ENCODE measurements at places on chromosomes 5 and 9.

- H3K27me3 ChIP-seq = peaks cover 2% of the 10 kb centered on the region
- peaks cover 4% of the 10 kb centered on the region for H3K4me1 ChIP-seq
- no peak overlapping the region for H3K4me3 ChIP-seq
- H3K27ac ChIP-seq = no peak overlapping the region
These were observed 91.2 kb upstream of the PRR16 start for GRCh38 chr5:120372899-120373298.

DNA sequence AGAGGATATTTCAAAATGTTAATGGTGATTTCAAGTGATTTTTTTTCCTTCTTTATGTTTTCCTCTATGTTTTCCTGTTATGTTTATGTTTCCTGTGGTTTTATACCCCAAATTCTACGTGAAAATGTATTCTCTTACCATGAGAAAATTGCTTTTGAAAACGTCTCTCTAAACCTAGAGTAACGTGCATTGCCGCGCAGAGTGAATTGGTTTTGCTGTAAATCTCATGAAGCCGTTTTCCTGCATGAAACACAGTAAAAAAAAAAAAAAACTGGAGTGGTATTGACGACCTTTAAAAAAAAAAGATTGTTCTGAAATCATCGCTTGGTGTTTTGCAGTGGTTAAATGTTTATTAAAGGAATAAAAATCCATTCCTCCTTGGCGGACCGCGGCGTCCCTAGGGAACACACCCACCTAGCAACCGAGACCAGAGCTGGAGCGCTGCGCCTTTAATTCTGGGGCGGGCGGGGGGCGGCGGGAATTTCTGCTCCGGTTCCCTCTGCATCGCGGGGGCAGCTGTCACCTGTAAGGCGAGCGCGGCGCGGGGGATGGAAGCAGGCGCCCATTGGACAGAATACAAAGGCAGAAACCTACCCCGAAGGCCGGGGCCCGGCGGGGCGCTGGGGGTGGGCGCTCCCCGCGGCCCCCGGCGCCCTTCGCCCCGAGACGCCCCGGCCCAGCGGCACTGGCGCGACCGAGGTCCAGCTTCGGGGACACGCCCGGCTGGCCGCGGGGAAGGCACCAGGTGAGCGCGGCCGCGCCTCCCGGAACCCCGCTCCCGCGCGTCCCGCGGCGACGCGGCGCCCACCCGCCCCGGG, at the start of gene SOWAHA:
Gene SOWAHA (plus strand): TSS at position 522 of the 818 bp plus-strand sequence. CDS start 320 bp downstream, outside the sequence.
- peak within 1 kb of the TSS; percentile 64 for H3K4me3 ChIP-seq
- H3K27me3 ChIP-seq = peaks cover 71% of the 10 kb centered on the region
- no peaks in the 10 kb centered on the region for H3K36me3 ChIP-seq
- peak; percentile 63 for DNase-seq
- no peak within 1 kb of the TSS for H3K27ac ChIP-seq
- H3K4me1 ChIP-seq = peaks cover 13% of the 10 kb centered on the region

GRCh38 chr5:121053055-121053985, 589.2 kb downstream of the PRR16 start:
- H3K4me1 ChIP-seq = peaks cover 8% of the 10 kb centered on the region
- H3K36me3 ChIP-seq = no peaks in the 10 kb centered on the region
- DNase-seq = no peak

- DNase-seq = no peak
- peaks cover 18% of the 10 kb centered on the region for H3K4me1 ChIP-seq
- H3K27me3 ChIP-seq = peaks cover 51% of the 10 kb centered on the region
- H3K27ac ChIP-seq = no peak overlapping the region
These were observed 617 bp upstream of the PTPRD start for GRCh38 chr9:10613419-10613818.

DNA sequence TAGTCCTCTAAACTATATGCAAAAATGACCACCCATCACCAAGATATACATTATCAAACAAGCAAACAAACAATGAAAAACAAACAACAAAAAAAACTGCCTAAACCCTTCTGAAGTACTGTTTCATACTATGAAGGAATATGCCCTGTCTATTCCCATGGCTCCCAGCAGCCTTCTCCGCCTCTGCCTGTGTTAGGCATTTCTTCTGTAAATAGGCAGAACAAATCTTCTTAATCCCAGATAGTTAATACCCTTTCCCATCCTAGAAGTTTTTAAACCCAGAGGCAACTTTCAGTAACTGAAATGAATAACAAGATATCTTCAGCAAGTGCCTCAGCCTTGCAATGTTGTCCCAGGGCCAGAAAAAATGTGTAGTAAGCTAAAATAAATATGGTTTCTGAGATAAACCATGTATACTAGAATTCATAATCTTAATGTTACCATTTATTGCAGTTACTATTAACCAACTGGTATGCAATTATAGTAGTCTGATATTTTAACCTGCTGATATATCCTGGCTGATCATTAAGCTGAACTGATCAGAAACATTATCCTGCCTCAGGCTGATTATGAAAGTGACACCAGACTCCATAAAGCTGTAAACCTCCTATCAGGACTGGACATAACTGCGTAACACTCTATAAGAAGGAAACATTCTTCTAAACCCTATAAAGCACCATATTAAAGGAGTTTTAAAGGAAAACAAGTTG, 68.5 kb downstream of the ANKRD31 start:
- no peak for DNase-seq
- peaks cover 1% of the 10 kb centered on the region for H3K36me3 ChIP-seq
- no peaks in the 10 kb centered on the region for H3K4me1 ChIP-seq
- H3K27me3 ChIP-seq = no peaks in the 10 kb centered on the region
- H3K4me3 ChIP-seq = no peak overlapping the region

- no peaks in the 10 kb centered on the region for H3K27me3 ChIP-seq
- no peak for DNase-seq
- no peak overlapping the region for H3K4me3 ChIP-seq
- no peaks in the 10 kb centered on the region for H3K36me3 ChIP-seq
These were observed 25.2 kb downstream of the KCNIP1 start for GRCh38 chr5:170528976-170529375.

GRCh38 chr9:123356851-123357742, 1.1 kb downstream of the CRB2 start:
- no peaks in the 10 kb centered on the region for H3K36me3 ChIP-seq
- peaks cover 66% of the 10 kb centered on the region for H3K4me1 ChIP-seq
- H3K27me3 ChIP-seq = peaks cover 18% of the 10 kb centered on the region
- H3K27ac ChIP-seq = no peak overlapping the region
- DNase-seq = no peak
- peak overlapping the region; percentile 39 for H3K4me3 ChIP-seq

GRCh38 chr5:93322974-93323860, 257.8 kb downstream of the NR2F1-AS1 start:
- no peak for DNase-seq
- H3K4me1 ChIP-seq = peaks cover 15% of the 10 kb centered on the region
- H3K36me3 ChIP-seq = no peaks in the 10 kb centered on the region
- H3K4me3 ChIP-seq = no peak overlapping the region
- H3K27me3 ChIP-seq = no peaks in the 10 kb centered on the region
- no peak overlapping the region for H3K27ac ChIP-seq

DNA sequence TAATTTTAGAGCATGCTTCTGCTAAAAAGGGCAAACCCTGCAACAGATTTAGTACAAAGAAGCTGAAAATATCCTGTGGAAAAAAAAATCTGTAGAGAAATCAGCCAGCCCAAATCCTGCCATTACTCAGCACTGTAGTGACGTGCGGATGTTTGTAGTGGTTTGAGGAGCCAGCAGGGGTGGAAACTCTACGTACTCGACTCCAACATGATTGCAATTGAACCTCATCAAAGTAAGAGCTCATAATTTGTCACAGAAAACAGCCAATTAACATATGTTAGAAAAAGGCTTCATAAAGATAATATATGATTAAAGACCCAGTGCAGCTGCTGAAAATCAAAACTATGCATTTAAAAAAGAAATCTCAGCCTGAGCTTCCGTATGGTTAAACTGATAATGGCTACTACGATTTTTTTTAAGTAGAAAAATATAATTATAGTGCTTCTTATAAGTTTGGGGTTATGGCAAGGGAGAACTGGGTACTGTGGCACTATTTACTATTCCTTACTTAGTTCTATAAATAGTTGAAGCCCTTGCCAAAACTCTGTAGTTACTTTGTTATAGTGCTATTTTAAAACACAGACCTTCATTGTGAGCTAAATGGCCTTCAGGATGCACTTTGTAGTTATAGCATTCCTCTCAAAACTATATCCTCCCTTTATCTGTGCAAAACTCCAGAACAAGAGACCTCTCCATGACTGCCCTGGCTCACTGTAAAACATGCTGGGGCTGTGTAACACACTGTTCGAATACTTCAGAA, 49.4 kb downstream of the MEF2C start:
- H3K4me1 ChIP-seq = peaks cover 12% of the 10 kb centered on the region
- no peaks in the 10 kb centered on the region for H3K36me3 ChIP-seq
- no peak overlapping the region for H3K27ac ChIP-seq

DNA sequence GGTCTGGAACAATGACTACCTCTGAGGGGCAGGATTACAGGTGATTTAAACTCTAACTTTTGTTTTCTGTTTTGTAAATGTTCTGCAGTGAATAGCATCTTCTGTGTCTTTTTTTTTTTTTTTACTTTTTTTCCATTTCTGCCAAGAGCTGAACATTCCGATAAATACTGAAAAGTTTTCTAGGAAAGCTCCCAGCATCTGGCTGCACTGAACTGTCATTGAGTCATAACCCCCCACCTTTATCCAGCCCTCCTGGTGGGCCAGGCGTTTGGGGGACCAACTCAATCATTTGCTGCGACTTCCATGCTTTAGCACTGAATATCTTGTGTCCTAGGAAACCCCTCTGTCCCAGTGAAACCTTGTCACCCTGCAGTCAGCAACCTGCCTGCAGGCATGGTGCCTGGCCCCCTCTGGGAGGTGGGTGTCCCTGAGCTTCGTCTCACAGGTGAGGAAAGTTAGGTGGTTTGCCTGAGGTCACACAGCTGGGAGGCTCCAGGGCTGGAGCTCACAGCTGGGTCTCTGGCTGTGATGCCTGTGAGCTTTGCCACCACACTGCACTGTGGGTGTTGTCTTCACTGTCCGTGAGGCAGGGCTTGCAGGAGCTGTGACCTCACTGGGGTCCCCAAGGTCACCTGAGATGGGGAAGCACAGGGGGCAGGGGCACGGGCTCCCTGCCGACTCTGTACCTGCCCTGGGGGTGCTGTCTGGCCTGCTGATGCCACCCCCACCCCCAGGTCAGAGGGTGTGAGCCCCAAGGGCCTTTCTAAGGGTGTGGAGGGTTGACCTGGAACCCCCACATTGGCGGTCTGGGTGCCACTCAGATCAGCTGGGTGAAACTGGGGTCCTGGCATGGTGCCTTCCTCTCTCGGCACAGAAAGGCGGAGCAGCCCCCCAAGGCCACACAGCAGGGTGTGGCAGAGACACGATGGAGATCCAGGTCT, 14.1 kb downstream of the PLPP7 start:
- 0 out of 2 replicates have a peak, but pooled peaks cover 3% of the 10 kb centered on the region for H3K4me1 ChIP-seq
- no peak overlapping the region for H3K4me3 ChIP-seq
- no peaks in the 10 kb centered on the region for H3K27me3 ChIP-seq
- H3K36me3 ChIP-seq = no peaks in the 10 kb centered on the region
- DNase-seq = no peak
- peak overlapping the region; percentile 6 for H3K27ac ChIP-seq

- no peaks in the 10 kb centered on the region for H3K4me1 ChIP-seq
- no peaks in the 10 kb centered on the region for H3K36me3 ChIP-seq
- H3K27ac ChIP-seq = no peak overlapping the region
- DNase-seq = no peak
These were observed 50.1 kb downstream of the ST8SIA4 start for GRCh38 chr5:100852988-100853449.

DNA sequence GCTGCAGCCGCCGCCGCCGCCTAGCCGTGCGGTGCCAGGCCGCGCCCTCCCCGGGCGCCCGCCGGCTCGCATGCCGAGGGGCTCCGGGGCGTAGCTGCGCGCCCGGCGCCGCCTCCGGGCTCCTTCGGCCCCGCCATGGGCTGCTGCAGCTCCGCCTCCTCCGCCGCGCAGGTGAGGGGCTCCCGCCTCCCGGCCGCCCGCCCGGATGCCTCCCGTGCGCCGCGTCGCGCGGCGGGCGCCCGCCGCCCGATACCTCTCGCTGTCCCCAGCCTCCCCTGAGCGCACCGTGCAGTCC, 230 bp downstream of the SLC44A1 start:
- no peak for DNase-seq
- peak overlapping the region; percentile 85 for H3K4me3 ChIP-seq
- H3K4me1 ChIP-seq = peaks cover 73% of the 10 kb centered on the region

DNA sequence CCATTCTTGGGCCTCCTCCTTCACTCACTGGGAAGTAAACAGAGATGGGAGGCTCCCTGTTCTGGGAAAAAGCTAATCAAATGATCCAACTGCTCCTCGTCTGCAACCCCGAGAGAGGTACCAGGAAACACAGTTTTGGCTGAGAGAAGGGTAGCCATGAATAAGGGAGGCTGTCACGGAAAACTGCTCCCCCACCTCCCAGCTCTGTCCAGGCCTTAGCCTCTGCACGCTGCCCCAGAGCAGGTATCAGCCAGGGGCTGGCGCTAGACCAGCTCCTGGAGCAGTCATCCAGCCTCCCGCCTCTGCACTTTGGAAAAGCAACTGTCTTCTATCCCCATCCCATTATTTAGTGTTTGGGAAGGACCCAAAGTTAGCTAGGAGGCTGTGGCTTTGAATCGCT, 266.1 kb downstream of the NDUFS4 start:
- no peak overlapping the region for H3K4me3 ChIP-seq
- DNase-seq = no peak
- no peak overlapping the region for H3K27ac ChIP-seq
- no peaks in the 10 kb centered on the region for H3K27me3 ChIP-seq

DNA sequence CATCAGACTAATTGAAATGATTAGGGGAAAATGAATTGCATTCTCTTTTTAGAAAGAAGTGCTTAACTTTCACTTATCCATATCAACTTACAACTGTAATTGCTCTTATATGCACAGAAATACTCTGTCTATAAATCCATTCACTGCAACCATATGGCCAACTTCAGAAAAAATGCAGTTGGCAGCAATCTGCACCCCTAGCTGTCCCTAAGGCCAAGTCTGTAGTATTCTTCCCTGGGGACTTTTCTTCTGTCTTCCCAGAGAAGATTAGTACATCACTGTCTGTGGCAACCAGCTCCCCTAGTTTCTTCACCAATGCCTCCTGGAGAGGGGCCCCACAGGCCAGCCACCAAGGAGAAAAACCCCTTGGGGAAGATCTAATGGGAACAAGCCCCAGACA, 45.4 kb downstream of the ABCA1 start:
- no peak overlapping the region for H3K4me3 ChIP-seq
- H3K36me3 ChIP-seq = no peaks in the 10 kb centered on the region
- no peak overlapping the region for H3K27ac ChIP-seq
- H3K4me1 ChIP-seq = peaks cover 73% of the 10 kb centered on the region

- H3K27me3 ChIP-seq = no peaks in the 10 kb centered on the region
- H3K4me1 ChIP-seq = no peaks in the 10 kb centered on the region
- no peaks in the 10 kb centered on the region for H3K36me3 ChIP-seq
- no peak overlapping the region for H3K4me3 ChIP-seq
These were observed 89.7 kb upstream of the PARP8 start for GRCh38 chr5:50576686-50577256.

GRCh38 chr5:89948977-89949376, 460.6 kb downstream of the CETN3 start:
- no peaks in the 10 kb centered on the region for H3K36me3 ChIP-seq
- H3K27ac ChIP-seq = no peak overlapping the region
- peaks cover 20% of the 10 kb centered on the region for H3K4me1 ChIP-seq
- DNase-seq = no peak
- H3K4me3 ChIP-seq = no peak overlapping the region
